ENCODE measurements at places on chromosomes 16 and 17. TPM values are rescaled to one million over a fixed set of nuclear protein-coding genes. Genes with fewer than 3 reads are reported as not detected.

DNA sequence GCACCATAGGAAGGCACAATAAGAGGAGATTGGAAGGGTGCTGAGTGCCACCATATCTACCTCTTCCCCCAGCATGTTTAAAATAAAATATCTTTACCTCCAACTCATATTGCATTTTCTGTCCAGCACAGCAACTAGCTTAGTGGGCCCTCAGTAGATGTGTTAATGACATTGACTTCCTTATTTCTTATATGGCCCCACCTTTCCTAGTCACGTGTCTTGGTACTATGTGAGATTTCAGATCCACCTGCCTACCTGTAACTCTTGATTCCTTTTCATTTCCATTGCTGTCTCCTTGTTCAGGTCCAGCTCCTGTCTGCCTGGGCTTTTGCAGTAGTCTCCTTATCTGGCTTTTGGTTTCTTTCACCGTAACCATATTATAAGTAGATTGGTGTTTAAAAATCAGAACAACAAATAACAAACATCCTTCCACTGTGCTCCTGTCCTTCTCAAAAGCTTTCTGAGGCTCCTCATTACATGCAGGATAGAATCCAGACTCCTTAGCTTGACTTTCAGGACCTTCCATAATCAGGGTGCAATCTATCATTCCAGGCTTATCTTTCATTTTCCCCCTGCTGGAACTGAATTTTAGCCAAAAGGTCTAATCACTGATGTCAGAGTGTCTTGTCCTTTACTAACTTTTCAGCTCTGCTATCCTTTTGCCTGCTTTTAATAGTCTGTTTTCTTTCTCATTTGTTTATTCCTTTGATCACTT, 71.3 kb downstream of the FTO start:
- H3K27me3 ChIP-seq: no peaks in the 10 kb centered on the region
- H3K4me3 ChIP-seq: no peak overlapping the region
- H3K4me1 ChIP-seq: peaks cover 69% of the 10 kb centered on the region
- DNase-seq: no peak
- peak overlapping the region; percentile 8 for H3K27ac ChIP-seq

- no peak overlapping the region for H3K27ac ChIP-seq
- H3K4me3 ChIP-seq: no peak overlapping the region
- no peak for DNase-seq
- no peaks in the 10 kb centered on the region for H3K4me1 ChIP-seq
- H3K27me3 ChIP-seq: no peaks in the 10 kb centered on the region
- peaks cover 19% of the 10 kb centered on the region for H3K36me3 ChIP-seq
Observed at GRCh38 chr17:76333673-76334505, 19.8 kb downstream of the PRPSAP1 start.

LDHD gene
- 7.8 TPM for total RNA-seq

SOX9 gene
- total RNA-seq: 10.7 TPM

NPW gene
- total RNA-seq: not detected

TIMP2 gene
- 88.3 TPM for total RNA-seq
